Kidney capillary endothelial cell (primary cell): ENCODE measurements at places on chromosomes 1 and 21.

GRCh38 chr21:15437883-15438282 is 291.9 kb upstream of the USP25 start:
- DNase-seq, result no peak

DNA sequence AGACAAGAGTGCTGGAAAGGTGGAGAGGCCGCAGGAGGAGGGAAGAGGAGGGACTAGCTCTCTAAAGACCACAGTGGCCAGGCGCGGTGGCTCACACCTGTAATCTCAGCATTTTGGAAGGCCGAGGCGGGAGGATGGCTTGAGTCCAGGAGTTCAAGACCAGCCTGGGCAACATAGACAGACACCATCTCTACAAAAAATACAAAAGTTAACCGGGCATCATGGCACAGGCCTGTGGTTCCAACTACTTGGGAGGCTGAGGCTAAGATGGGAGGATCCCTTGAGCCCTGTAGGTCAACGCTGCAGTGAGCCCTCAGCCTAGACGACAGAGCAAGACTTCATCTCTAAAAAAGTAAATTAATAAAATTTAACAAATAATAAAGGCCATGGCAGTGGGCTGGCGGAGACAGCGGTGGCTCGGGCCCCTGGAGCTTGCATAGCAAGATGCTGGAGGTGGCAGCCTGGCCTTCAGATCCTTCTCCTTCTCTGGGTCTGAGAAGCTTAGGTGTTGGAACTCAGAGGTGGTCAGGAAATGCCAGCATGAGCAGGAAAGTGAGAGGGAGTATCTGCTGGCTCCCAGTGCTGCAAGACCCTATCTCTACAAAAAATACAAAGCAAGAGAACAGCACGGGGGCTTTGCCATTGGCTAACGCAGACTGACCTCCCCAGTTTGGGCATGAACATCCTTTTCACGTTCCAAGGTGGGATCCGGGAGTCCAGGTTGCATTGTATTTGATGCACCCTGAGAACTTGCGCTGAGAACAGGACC is 10.7 kb downstream of the WNT3A start:
- DNase-seq, result no peak

DNA sequence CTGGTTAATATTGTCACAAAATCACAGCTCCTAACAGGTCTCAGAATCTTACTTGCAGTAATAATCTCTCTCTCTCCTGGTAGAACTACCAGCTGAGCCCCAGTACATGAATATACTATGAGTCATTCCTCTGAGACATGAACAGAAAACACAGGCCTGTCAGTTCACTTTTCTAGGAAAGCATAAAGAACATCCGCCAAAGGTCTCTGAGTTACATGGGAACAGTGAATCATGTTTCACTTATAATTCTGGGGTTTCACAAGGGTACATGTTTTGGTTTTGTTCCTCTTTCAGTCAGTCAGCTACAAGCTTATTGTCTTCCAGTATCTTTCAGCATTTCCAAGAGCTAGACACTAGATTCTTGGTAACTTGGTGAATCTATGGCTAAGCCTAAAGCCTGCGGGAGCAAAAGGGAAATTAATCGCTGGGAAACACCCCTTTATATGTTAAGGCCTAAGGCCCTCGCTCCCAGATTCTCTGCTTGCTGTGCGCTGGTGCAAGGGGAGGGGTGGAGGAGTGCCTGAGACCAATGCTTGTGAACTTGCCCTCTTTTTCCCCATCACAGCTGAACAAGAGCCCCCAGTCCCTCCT is 31.7 kb downstream of the IFNGR2 start:
- DNase-seq, result peak; percentile 87

GRCh38 chr21:39681845-39682244 is 63.1 kb upstream of the IGSF5 start:
- DNase-seq, result no peak

GRCh38 chr1:20194757-20195461 is 8.6 kb upstream of the PLA2G2C start:
- peak; percentile 64 for DNase-seq

- no peak for DNase-seq
Observed at GRCh38 chr1:30345491-30346130, 377.8 kb downstream of the MATN1 start.

DNA sequence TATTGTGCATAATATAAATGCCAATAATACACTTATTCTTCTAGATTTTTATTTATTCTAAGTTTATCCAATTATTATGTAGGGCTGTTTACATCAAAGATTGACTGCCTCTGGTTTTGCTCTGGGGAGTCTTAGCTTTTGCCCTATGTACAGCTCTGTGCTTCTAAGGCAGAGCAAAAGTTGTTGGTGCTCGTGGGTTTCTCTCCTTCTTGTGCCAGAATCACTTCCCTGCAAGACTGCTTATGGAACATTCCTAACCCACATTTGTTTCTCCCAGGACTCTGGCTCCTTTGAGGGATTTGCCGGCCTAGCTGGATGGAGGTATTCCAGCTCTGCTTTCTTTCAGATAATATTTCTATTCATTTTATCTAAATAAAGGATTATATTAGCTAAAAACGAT is 849.1 kb downstream of the USP25 start:
- no peak for DNase-seq

DNA sequence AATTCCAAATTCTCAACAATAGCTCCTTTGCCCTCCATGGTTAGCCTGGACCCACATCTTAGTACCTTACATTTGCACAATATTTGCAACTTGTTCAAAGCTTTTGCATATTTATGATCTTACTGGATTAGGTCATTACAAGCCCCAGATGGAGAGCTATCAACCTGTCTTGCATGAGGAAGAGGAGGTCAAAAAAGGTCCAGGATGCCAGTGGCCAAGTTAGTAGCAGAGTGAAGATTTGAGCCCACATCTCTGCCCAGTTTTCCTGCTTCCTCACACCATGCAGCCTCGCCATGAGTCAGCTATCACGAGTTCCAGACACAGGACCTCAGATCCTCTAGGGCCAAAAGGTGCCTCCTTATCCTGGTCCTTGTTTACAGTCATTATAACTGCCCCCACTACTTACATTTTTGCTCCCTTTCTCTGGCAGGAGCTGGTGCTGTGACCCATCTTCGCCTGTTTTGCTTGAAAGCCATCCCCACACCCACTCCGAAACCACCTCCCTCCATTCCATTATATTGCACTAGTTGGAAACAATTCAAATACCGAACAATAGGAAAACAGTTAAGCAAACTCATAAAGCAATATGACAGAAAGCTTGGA is 5.0 kb upstream of the AHCYL1 start:
- DNase-seq, result peak; percentile 65

DNA sequence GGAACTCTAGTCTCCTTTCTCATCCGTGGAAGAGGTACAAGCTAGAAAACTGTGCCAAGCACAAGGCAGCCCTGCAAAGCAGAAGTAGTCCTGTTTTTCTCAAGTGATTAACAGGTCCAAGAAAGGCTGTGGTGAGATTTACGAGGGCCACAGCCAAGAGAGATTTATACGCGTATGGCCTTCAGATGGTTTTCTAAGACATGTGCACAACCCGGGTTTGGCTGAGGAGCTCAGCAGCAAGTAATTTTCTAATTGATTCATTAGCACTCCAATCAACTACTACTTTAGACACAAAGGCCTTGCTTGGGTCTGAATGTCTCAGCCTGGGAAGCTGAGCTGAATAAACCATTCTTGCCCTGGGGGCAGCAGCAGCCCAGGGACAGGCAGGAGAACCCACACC is 55.8 kb downstream of the SSBP3 start:
- DNase-seq, result no peak

GRCh38 chr21:35405981-35406380 is 356.9 kb upstream of the RUNX1 start:
- no peak for DNase-seq

- peak; percentile 97 for DNase-seq
Observed at GRCh38 chr1:8873506-8874229, 4.8 kb downstream of the ENO1 start.

DNA sequence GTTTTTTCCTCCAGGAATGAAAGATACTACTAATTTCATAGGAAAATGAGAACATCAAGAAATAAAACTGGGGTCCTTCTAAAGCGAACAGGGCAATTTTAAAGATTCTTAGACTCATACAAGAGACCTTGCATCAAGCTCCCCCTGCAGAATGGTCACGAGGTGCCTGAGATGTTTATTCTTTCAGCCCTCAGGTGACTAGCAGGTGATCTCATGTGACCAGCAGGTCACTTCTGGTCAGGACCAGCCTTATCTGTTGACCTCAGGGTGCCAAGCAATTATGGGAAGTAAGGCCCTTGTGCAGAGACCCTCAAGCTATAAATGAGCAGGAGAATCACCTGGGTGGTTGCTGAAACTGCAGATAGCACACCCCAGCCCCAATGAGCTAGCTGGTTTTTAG is 20.6 kb upstream of the TMEM51 start:
- no peak for DNase-seq

GRCh38 chr21:35565204-35565611 is 495.1 kb downstream of the SETD4 start:
- peak; percentile 65 for DNase-seq

- no peak for DNase-seq
Observed at GRCh38 chr1:162316187-162316586, 60.5 kb downstream of the SPATA46 start.

- DNase-seq, result no peak
Observed at GRCh38 chr1:111358964-111359363, 68.3 kb downstream of the CHIA start.

GRCh38 chr1:64539289-64539688 is 69.4 kb downstream of the CACHD1 start:
- DNase-seq, result no peak

DNA sequence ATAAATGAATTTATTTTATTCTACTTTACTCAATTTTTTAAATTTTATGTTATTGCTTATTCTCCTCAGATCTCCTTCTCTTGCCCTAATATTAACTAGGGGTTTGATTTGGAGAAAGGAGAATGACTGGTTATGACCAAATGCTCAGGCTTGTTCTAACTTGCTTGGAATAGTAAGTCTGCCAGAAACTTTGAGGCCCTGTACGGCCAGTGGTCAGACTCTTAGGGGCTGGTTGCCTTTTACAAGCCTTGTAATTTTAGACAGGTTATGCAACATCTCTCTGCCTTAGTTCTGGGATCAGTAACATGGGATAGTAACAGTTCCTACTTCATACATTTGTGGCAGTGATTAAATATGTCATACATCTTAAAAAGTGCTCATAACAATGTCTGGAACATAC is 279.5 kb downstream of the DUSP10 start:
- DNase-seq, result no peak

DNA sequence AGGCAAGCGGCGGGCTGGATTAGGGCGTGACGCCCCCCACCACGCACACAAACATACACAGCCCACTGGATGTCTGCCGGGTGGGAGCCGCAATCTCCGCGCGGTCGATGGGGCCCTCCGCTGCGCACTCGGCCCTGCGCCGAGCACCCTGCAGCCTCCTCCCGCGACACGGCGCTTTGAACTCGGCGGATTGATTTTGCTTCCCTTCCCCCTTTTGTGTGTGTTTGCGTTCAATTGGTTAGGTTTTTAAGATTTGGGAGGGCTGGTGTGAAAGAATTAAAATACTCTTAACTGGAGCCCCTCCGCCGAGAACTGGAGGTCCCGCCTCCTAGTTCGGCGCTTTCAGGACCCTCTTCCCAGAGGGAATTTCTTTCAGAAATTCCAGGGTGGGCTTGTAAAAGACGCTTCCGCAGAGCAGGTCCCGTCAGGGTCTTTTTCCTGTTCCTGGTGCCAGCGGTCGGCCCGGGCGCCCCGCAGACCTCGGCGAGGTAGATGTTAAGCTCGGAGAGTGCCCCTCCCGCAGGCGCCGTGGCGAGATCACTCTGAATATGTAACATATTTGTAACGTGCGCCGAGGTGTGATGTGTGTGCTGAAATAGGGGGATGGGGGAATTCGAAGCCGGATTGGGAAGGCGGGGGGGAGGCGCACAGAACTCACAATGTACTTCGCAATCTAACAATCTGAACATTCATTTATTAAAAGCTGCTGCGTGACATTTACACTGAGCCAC is 8.0 kb upstream of the BARHL2 start:
- DNase-seq, result no peak

- DNase-seq, result no peak
Observed at GRCh38 chr1:65792669-65793358, at the start of gene PDE4B. TSS of gene PDE4B (plus strand) at chr1:65792895.

GRCh38 chr1:41014871-41015270 is 6.7 kb downstream of the SLFNL1 start:
- DNase-seq, result no peak

DNA sequence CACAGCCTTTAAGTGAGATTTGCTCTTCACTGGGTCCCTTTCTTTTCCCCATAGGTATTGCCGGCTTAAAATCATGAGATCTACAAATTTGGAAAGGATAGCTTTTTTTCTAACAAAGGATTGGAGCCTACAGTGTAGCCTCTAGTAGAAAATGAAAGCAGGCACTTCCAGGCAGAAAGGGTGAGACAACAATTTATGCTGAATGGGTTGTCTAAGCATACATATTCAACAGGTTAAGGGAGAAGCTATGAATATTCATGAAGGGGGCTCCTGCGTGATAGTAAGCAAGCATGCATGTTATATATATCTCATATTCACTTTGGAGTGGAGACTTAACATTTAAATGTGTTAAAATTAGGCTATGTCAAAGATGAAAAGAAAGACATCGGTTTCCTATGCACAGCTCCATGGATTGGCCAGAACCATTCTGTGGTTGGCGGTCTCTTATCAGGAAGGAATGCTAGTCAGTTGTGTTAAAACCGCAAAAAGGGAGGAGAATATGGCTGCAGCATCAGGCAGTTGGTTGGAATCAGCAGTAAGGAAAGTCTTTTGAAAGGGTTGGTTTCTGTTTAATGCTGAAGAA is 66.0 kb downstream of the VCAM1 start:
- DNase-seq, result no peak
